Thoracic aorta (tissue), 2 donors: ENCODE measurements at places on chromosomes 2 and 18.
A peak's percentile ranks its signal among the peaks of the same experiment; 100 is the strongest.

DNA sequence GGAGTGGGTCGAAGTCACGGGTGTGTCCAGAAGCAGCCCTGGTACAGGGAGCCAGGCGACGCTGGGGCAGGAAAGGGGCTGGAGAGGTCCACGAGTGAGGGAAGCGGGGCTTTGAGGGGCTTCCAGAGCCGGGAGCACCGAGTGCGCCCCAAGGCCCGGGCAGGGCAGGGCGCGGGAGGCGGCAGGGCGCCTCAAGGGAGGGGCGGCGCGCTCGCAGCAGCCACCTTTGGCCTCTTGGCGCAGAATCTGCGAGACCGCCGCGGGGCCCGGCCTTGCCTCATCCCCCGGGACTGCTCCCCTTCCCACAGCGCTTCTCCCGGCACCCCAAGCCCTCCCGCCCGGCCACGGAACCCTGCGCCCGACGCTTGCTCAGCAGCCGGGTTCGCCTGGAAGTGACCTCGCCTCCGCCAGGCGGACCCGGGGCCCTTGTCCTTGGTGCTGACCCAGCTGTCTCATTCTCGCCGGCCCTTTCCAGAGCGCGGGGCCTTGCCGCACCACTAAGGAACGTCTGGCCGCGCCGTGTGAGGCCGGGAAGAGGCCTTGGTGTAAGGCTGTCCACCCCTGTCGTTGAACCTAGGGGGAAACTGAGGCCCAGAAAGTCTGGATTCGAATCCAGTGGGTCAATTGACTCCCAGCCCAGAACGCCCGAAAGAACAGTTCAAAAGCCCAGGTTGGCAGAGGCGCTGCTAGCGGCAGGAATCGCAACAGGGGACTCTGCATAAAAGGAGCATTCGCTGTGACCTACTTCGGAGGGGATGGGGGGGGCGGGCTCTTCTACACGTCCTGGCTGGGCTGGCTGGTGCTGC, 584 bp upstream of the DNER start:
- H3K27me3 ChIP-seq: no peaks in the 10 kb centered on the region
- no peak overlapping the region for H3K27ac ChIP-seq
- H3K4me3 ChIP-seq: peak overlapping the region; percentile 67
- no peak for DNase-seq
- H3K4me1 ChIP-seq: peaks cover 19% of the 10 kb centered on the region

GRCh38 chr18:49613141-49613640, 51.3 kb downstream of the LIPG start:
- no peak overlapping the region for H3K4me3 ChIP-seq
- no peaks in the 10 kb centered on the region for H3K4me1 ChIP-seq
- no peaks in the 10 kb centered on the region for H3K27me3 ChIP-seq
- H3K27ac ChIP-seq: no peak overlapping the region
- no peak for DNase-seq
- no peaks in the 10 kb centered on the region for H3K36me3 ChIP-seq

DNA sequence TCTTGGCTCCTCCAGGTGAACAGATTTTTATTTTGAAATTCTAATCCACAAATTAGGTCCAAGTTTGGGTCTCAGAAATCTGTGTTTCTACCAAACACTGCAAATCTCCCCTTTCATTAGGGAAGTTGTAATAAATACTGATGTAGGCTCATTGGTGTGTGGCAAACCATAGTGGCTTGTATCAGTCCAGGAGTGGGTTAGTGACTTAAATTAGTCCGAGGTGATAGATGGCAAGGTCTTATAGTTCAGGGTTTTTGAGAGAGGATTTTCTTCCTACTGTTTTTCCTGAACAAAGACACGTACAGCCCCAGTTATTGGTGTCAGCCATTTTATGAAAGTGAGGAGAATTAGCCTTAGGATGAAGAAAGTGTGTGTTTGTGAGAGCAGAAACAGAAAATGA, 74.6 kb downstream of the RPRM start:
- no peak overlapping the region for H3K4me3 ChIP-seq
- H3K36me3 ChIP-seq: no peaks in the 10 kb centered on the region
- no peak for DNase-seq
- no peak overlapping the region for H3K27ac ChIP-seq
- no peaks in the 10 kb centered on the region for H3K4me1 ChIP-seq

GRCh38 chr2:113111823-113112287, 15.5 kb upstream of the IL1RN start:
- H3K4me3 ChIP-seq: no peak overlapping the region
- no peak for DNase-seq
- no peaks in the 10 kb centered on the region for H3K4me1 ChIP-seq

DNA sequence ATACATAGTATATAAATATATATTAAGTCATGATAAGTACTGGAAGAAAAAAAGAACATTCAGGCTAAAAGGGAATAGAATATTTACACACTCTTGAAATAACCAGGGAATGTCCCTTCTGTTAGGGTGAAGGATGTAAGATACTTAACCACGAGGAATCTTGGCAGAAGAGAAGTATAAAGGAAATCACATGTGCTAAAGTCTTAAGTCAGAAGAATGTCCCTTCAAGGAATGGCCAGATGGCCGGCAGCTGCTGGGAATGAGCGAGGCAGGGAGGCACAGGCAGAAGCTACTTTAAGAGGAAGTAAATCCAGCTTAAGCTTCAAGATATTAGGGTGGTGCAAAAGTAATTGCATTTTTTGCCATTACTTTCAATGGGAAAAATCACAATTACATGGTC, 5.5 kb downstream of the CCDC102B start:
- no peaks in the 10 kb centered on the region for H3K36me3 ChIP-seq
- no peaks in the 10 kb centered on the region for H3K27me3 ChIP-seq
- H3K4me1 ChIP-seq: no peaks in the 10 kb centered on the region
- no peak for DNase-seq
- no peak overlapping the region for H3K4me3 ChIP-seq
- no peak overlapping the region for H3K27ac ChIP-seq

- H3K36me3 ChIP-seq: no peaks in the 10 kb centered on the region
- no peaks in the 10 kb centered on the region for H3K27me3 ChIP-seq
- DNase-seq: no peak
- H3K4me1 ChIP-seq: no peaks in the 10 kb centered on the region
- H3K27ac ChIP-seq: no peak overlapping the region
Measured at GRCh38 chr2:196479350-196479749, 160.2 kb upstream of the CCDC150 start.

- no peak overlapping the region for H3K4me3 ChIP-seq
- H3K27me3 ChIP-seq: no peaks in the 10 kb centered on the region
- no peak overlapping the region for H3K27ac ChIP-seq
Measured at GRCh38 chr2:225104971-225105370, 62.7 kb upstream of the DOCK10 start.

GRCh38 chr18:46625069-46625468, 32.0 kb downstream of the LOXHD1 start:
- H3K36me3 ChIP-seq: no peaks in the 10 kb centered on the region
- H3K27me3 ChIP-seq: no peaks in the 10 kb centered on the region
- H3K4me1 ChIP-seq: peaks cover 4% of the 10 kb centered on the region
- no peak for DNase-seq
- no peak overlapping the region for H3K27ac ChIP-seq

DNA sequence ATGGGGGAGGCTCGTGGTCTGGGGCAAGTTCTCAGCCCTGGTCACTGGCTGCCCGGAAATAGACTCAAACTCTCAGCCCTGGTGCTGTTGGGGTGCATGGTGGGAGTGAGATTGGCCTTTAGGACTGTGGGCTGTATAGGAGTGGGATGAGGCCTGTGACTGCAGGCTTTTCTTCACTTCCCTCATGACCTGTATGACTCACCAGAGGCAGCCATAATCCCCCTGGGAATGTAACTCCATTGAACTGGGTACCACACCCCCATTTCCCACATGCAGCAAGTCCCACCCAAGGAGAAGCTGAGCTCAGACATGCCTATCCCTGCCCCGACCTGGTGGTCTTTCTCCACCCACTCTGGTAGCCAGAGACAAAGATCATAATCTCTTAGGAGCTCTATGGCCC, 177.7 kb upstream of the OSR1 start:
- H3K27me3 ChIP-seq: no peaks in the 10 kb centered on the region
- no peak overlapping the region for H3K27ac ChIP-seq
- H3K36me3 ChIP-seq: no peaks in the 10 kb centered on the region
- H3K4me1 ChIP-seq: peaks cover 20% of the 10 kb centered on the region
- DNase-seq: no peak
- no peak overlapping the region for H3K4me3 ChIP-seq

DNA sequence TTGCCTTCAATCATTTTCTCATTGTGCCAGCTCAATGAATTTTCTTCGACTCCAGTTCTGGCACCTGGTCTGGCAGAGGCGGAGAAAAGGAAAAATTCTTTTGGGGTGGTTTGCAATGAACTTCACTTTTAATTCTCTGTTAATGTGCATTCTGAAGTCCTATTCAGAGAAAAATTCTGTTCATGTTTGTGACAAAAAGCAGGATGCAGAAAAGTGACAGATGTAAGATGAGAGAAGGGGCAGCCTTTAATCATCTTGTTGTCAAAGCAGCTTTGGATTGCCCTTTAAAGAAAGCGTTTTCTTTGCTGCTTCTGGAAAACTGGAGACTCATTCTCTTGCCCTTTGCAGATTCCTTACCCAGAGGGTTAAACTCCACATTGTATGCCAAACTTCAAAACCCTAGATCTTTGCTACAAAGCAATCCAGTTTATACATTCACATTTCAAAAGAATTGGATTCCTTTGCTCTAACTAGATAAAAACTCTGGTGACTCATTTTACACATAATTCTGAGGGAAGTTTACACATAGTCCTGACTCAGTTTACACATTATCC, 94.6 kb upstream of the CAVIN2 start:
- H3K4me1 ChIP-seq: no peaks in the 10 kb centered on the region
- H3K4me3 ChIP-seq: no peak overlapping the region
- no peaks in the 10 kb centered on the region for H3K27me3 ChIP-seq
- no peaks in the 10 kb centered on the region for H3K36me3 ChIP-seq

DNA sequence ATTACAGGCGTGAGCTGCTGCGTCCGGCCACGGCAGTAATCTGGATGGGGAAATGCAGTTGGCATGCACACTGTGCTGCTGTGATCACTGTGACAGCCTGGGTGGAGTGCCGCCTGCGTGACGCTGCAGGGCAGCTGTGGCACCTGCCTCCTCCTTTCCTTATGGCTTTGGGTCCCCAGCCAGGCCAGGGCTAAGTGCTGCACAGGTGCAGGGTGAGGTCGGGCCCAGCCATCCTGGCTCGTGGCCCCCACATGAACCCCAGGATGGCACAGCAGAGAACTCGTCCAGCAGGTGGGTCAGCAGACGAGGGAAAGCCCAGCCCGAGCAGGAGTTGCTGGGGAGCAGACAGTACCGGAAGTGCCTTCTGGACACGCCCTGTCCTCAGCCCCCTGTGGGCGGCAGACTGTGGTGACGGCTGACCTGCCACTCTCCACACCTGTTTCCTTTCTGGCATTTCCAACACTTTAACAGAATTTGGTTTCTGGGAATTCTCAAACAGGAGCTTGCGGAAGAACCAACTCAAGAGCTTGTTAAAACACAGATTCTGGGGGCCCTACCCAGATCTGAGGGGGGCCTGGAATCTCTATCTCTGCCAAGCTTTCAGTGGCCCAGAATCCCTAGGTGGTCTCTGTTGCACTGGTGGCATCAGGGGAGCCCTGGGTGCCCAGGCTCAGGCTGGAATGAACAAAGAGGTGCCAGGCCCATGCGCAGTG, 16.9 kb downstream of the HS1BP3 start:
- DNase-seq: no peak
- peaks cover 13% of the 10 kb centered on the region for H3K36me3 ChIP-seq
- peaks cover 38% of the 10 kb centered on the region for H3K4me1 ChIP-seq
- H3K27ac ChIP-seq: peak overlapping the region; percentile 98
- H3K27me3 ChIP-seq: no peaks in the 10 kb centered on the region
- H3K4me3 ChIP-seq: peak overlapping the region; percentile 21

DNA sequence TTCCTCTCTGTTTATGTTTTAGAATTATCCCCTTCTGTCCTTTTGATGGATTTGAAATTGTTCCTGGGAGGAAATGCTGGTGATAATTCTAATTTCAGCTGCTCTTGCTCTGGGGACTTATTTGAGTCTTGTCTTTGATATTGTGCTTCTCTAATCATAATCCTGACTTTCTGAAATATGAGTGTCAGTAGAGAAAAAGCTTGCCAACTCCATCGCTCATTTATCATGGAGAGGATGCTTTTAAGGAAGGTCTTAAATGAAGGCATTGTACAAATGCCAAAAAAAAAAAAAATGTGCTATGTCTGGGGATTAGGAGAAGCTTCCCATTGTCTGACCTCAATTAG, 159.5 kb downstream of the NYAP2 start:
- no peaks in the 10 kb centered on the region for H3K27me3 ChIP-seq
- no peak overlapping the region for H3K27ac ChIP-seq
- H3K4me3 ChIP-seq: no peak overlapping the region
- no peaks in the 10 kb centered on the region for H3K4me1 ChIP-seq
- DNase-seq: no peak
- no peaks in the 10 kb centered on the region for H3K36me3 ChIP-seq

- H3K27ac ChIP-seq: no peak overlapping the region
- no peak for DNase-seq
- H3K4me3 ChIP-seq: peak overlapping the region; percentile 93
- H3K36me3 ChIP-seq: no peaks in the 10 kb centered on the region
Measured at GRCh38 chr2:46302005-46302695, 4.9 kb downstream of the EPAS1 start.

- peaks cover 43% of the 10 kb centered on the region for H3K4me1 ChIP-seq
- H3K4me3 ChIP-seq: no peak overlapping the region
- no peak overlapping the region for H3K27ac ChIP-seq
- no peak for DNase-seq
- H3K27me3 ChIP-seq: no peaks in the 10 kb centered on the region
Measured at GRCh38 chr2:145000376-145000775, 480.5 kb upstream of the ZEB2 start.

DNA sequence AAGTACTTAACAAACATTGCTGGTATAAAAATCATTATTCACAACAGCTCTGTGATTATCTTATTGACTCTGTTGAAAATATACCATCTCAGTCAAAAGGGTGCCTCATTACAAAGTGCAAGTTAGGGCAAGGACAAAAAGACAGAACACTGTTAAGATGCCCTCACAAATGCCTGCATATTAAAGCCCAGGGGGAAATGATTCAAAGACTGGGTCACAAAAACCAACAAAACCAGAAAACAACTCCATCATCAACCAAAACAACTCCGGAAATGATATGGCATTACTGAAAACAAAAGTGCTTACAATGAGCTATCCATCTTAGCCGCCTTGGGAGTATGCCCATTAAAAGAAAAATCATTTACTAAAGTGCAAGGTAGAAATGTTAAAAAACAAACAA, 9.9 kb downstream of the PLA2R1 start:
- no peak overlapping the region for H3K27ac ChIP-seq
- H3K4me1 ChIP-seq: peaks cover 31% of the 10 kb centered on the region
- no peaks in the 10 kb centered on the region for H3K27me3 ChIP-seq
- no peaks in the 10 kb centered on the region for H3K36me3 ChIP-seq

DNA sequence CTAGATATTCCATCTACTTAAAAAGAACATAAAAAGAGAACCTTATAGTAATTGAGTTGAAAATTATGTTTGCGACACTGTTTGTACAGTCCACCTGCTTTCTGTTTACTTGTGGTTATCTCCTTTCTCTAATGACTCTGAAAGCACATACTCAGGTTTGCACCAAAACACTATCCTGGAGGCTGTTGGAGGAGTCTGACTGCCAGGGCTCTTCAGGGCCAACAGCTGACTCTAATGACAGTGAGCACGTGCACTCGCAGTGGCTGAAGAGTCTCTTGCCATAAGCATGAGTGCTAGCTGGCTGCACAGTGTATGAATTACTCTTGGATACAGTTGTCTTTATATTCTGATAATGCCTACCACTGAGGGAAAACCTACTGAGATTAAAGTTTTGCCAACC, 16.7 kb upstream of the GLS start:
- no peaks in the 10 kb centered on the region for H3K27me3 ChIP-seq
- peak overlapping the region; percentile 82 for H3K27ac ChIP-seq
- peaks cover 98% of the 10 kb centered on the region for H3K4me1 ChIP-seq
- DNase-seq: no peak
- no peaks in the 10 kb centered on the region for H3K36me3 ChIP-seq
